ENCODE measurements at places on chromosomes 7 and 10.

DNA sequence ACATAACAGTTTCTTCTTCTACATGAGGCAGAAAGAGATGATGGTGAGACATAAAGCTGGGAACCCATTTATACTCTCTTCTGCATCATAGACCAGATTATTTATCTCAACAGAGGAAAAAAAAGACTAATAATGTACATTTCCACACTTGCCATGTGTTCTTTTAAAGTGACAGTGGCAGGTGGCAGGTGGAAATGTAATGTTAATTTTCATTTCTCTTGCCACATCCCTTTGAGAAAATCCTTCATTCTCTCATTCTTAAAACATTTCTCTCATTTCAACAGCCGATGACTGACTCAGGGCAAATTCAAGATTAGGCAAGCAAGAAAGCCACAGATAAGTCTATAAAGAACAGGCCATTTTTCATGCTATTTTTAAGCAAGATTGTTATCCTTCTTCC is 635.6 kb upstream of the SORCS1 start:
- DNase-seq: no peak

DNA sequence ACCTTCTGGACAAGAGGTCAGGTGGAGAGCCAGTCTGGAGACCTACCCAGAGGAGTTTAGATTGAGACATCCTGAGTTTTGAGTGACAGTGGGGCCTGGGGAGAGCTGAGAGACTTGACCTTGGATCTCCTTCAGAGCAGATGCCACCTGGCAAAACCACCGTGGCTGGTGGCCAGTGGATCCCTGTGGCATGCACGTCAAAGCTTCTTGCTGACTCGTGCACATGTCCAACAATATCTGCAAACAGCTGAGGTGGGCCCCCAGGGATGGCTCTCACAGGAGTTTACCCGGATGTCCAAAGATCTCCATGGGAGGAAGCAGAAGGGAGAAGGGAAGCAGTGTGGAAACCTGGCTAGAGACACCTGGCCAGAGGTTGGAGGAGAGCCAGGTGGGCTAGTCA is 230.5 kb downstream of the FANK1 start:
- DNase-seq: no peak

DNA sequence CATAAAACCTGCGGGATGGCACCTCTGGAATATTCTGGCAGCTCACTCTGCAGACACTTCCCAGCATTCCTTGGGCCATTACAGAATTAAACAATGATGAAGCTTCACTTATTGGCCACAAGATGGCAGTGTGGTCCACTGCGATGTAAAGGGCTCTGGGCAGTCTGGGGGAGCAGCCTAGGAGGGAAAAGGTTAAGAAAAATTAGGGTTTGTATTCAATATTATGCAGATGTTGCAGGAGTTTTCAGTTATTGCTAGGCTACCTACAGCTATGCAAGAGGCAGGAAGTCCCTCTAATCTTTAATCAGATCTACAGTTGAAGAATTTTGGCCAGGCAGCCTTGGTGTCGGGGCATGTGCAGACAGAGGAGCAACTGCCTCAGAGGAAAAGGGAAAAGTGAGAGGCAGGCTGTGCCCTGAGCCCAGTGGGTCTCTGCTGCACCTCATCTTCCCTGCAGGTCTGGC is 233.2 kb upstream of the PRSS1 start:
- peak; percentile 39 for DNase-seq

GRCh38 chr10:73979809-73980433 is 18.0 kb upstream of the VCL start:
- DNase-seq: no peak

- no peak for DNase-seq
These were observed 18.1 kb downstream of the POLR1F start for GRCh38 chr7:19690736-19691135.

DNA sequence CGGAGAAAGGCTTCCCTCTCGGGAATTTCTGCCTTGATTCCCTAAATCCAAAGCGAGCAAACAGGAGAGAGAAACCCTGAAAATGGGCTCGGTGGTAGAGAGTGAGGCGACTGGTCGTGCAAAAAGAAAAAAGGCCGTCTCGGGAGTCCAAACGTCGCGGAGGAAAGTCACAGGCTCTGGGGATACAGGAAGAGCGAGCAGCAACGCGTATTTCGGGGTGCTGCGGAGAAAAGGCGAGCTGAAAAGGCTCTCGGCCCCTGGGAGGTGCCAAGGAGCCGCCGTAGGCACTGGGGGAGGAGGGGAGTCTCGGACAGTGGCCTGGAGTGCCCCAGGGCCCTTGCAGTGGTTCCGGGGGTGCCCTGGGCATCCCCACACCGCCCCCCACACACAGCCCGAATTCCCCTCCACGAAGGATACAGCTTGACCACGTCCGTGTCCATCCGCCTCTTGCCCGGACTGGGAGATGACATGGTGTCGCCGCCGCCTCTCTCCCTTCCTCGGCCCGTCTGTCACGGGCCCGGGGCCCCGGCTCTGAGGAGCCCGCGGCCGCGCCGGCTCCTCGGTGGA is 591 bp downstream of the UBE2H start:
- peak; percentile 54 for DNase-seq

DNA sequence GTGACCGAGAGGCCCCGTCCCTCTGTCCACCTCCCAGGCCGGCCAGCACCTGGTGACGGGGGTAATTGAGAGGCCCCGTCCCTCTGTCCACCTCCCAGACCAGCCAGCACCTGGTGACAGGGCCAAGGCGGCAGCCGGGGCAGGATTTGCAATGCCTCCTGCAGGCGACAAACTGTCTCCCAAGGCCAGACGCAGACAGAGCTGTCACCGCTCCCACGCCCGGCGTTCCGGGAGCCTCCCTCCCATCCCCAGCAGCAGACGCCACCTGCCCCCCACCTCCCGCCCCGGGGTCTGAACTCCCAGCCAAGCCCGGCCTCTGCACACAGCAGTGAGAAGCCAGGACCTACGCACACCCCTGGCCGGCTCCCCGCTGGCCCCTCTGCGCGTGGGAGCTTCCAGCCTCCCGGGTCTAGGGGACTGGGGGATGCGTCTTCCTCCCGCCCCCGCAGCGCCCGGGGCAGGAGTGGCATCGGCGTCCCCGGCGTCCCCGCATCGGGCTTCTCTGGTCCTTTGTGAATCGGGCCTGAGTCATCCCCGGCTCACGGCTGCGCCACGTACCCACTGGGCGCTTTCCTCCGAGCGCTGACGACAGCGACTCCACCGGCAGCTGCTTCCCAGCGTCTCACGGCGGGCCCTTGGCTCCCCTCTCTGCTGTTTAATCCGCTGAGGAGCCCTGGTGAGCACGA is 95.1 kb upstream of the DIP2C start:
- DNase-seq: peak; percentile 64

DNA sequence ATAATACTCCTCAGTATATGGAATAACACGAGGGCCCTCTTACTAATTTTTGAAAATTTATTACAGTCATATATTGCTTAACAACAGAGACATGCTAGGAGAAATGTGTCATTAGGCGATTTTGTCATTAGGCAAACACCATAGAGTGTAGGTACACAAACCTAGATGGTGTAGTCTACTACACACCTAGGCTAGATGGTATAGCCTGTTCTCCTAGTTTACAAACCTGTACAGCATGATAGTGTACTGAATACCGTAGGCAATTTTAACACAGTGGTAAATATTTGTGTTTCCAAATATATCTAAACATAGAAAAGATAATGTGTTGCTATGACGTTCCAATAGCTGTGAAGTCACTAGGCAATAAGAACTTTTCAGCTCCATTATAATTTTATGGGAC is 12.8 kb downstream of the OR2F1 start:
- no peak for DNase-seq

DNA sequence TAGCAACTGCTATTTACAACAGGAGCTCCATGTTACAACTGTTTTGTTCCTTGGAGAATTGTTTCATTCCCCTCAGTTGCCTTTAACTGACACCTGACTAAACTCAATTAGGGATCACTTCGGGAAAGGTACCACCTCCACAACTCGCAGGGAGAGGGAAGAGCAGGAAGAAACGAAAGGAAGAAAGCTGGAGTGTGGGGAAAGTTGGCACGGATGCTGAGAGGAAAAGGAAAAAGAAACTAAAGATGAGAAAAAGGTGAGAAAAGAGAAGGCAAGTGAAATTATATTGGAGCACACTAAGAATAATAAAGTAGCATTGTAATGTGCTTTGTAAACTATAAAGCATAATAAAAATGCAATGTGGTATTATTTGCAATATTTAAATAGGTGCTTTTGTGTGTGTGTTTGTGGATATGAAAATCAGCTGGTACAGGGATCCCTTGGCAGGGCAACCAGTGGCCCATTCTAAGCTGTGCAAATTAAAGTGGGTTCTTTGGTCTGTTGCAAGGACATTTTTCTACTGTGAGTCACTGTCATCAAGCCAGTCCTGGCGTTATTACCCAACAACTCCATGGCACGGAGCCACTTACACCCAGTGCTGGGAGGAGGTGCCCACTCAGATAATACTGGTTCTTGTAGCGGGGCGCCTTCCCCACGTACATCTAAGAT is 45.9 kb downstream of the HIPK2 start:
- DNase-seq: no peak

GRCh38 chr7:121372376-121373010 is 23.6 kb downstream of the FAM3C start:
- no peak for DNase-seq

GRCh38 chr10:83935911-83936310 is 203.4 kb upstream of the GHITM start:
- DNase-seq: no peak

- DNase-seq: no peak
These were observed 104.7 kb upstream of the PCBD1 start for GRCh38 chr10:70993051-70993450.

- DNase-seq: no peak
These were observed 418.2 kb downstream of the TYW1 start for GRCh38 chr7:67414858-67415257.

DNA sequence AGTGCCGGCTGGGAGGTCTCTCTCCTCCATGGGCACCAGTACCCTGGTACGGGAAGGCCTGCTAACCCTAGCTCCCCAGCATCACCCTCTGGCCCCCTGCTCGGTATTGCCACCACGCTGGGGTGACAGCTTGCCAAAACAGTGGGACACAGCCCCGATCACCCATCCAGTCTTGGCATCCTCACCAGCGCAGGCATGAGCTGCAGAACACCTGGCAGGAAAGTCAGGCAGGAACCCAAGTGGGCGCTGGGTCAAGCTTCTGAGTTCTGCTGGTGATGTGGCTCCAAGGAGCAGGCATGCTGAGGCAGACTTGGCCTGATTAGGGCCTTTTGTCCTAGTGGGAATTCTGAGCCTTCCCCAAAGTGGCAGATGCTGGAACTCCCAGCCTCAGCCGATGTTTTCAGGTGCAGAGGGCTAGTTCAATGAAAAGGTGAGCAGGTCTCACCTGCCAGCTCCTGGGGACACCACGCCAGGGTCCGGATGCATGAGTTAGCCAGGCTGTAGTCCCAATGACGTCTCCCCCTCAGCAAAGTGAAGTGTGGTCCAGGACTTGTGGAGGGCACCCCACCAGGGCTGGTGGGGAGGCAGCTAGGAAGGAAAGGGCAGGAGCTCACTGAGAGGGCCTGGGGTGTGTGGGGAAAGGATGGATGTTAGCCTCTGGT is 8.5 kb upstream of the ZNF22 start:
- no peak for DNase-seq

- DNase-seq: no peak
These were observed 12.8 kb downstream of the CFTR start for GRCh38 chr7:117492649-117493048.
